ENCODE measurements at places on chromosomes 3 and 15.

DNA sequence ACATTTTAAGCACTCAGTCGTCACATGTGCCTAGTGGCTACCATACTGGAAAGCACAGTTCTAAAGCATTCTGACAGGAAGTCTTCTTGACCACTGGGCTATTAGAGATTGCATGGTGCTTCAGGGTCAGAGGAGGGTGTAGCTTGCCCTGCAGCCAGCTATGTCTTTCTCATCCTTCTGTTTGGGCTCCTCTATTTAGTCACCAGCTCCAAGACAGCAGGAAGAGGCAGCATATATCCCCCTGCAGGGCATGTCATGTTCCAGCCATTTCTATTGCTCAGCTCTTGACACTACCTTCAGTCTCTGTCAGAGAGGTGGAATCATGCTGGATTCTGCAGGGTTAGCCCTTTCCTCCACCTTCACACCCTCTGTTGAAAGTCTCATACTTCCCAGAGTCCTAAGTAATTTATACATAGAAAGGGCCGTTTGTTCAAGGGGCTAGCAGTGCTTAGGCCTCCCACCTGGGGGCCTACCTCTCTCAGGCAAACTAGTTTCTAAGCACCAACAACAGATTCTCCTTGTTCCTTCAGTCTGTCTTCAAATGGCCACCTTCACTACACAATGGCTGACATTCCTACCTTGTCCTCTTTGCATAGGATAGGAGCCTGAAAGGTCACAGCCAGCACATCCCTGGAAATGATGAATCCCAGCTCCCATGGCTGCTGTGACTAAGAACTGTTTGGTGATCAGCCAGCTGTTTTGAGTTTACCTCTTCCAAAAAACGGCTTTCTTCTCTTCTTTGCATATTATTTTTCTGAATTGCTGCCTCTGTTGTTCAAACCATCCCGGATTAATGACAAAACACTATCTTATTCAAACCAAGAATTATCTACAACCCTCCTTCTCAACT, 115.7 kb upstream of the BFSP2 start:
- no peak for DNase-seq

- DNase-seq: no peak
Measured at GRCh38 chr3:141288336-141288990, 56.8 kb downstream of the PXYLP1 start.

DNA sequence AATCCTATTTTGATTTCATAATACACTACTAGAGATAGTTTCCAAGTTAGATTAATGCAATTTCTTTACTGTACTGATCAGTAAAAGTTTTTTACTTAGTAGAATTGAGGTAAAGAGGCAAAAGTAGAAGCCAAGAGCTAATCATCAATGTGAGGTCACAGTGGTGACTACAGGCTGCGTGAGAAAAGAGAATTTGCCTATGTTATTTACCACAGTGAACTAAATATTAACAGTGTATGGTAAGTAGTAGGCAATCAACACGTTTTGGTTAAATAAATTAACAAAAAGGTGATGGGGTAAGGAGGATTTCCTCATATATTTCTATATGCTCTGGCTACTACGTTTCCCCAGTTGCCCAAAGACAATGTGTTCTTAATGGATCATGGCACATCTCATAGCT, 202.2 kb upstream of the CMC1 start:
- DNase-seq: no peak

DNA sequence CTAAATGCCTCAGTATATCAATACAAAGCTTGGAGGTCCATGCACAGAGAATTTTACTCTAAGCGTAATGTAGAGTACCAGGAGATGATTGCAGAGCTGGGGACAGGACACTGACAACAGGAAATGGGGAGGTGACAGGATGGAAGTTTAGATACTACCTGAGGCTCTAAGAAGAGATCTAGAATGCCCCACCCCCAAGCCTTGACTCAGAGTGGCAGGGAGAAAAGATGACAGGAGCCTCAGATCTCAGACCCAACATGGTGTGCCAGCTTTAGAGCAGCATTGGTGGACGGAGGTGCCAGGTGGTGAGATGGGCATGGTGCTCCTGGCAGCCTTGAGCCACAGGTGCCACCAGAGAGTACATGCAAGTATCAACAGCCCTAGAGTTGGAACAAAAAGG, 62.5 kb downstream of the LYZL4 start:
- DNase-seq: no peak

GRCh38 chr15:25486051-25486450, 47.2 kb upstream of the UBE3A start:
- DNase-seq: no peak

DNA sequence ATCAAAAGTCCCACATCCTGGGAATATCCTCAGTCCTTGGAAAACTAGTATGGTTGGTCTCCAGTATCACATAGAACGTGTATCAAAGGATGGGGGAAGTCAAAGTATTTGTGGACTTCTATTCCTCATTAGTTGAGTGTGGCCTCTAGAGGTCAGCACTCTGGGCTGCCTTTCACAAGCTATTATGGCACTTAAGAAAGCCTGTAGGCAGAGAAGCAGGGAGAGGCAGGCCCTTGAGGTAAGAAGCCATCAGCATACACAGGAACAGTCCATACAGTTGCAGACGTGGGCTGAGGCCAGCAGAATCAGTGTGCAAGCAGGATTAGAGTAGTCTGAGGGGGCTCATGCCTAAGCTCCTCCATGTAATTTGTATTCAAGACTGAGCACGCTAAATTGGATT, 341.7 kb downstream of the CLSTN2 start:
- no peak for DNase-seq

GRCh38 chr15:80967991-80968510, 21.6 kb downstream of the MESD start:
- no peak for DNase-seq

DNA sequence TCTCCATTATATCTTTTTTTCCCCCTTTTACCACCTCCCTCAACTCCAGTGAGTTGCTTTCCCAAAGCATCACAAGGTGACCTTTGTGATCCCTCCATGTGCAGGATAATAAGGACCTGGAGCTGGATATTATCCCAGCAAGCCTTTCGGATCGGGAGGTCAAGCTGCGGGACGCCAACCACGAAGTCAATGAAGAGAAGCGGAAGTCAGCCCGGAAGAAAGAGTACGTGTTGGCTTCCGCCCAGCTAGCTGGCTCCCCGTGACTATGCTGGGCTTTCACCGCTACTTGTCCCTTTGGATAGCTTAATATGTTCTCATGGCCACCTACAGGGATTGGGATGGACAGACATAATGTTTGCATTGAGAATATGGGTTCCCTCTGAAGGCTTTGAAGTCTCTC, 273.7 kb upstream of the UMPS start:
- DNase-seq: no peak
